ENCODE measurements at places on chromosomes 6 and 20.

- DNase-seq, result no peak
Observed at GRCh38 chr20:64162239-64162910, 1.9 kb upstream of the MYT1 start.

GRCh38 chr6:73204252-73204651 is 21.0 kb downstream of the KHDC1L start:
- no peak for DNase-seq

DNA sequence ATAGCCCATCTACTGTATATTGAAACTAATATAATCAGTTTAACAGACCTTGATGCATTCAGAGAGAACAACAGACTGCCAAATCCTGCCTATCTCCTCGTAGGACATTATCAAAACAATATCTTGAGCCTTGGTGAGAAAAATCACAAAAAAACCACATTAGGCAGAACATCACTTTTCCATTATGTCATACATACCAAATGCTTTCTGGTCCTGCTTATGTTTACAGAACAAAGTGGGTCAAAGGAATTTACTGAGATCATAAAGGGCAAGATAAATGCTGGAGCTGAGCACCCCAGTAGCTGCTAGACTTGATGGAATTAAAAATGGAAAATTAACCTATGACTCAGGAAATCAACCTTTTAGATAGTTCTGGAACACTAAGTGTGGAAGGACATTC is 195.3 kb upstream of the KCNK16 start:
- DNase-seq, result no peak

DNA sequence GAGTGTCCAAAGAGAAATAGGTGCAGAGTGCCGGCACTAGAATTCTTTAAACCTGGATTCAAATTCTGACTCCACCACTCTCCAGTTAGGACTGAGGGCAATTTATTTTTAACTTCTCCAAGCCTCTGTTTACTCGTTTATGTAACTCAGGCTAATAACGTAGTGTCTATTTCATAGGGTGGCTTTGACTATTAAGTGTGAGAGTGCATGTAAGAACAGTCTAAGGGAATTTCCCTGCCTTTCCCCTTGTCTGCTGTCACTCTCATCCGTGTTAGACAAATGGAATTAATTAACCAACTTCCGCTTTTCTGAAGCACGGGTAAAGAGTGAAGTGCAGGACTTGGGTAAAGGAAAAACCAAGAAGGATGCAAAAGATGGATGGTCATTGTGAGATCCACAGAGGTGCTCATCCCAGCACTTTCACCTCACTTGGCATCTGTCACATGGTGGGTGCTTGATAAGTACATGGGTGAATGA is 4.1 kb upstream of the ZKSCAN8 start:
- DNase-seq, result no peak

- DNase-seq, result no peak
Observed at GRCh38 chr6:30450909-30451841, 38.1 kb upstream of the HLA-E start.

GRCh38 chr20:6884114-6884513 is 116.6 kb downstream of the BMP2 start:
- no peak for DNase-seq

- no peak for DNase-seq
Observed at GRCh38 chr20:47764154-47764733, 21.0 kb downstream of the SULF2 start.

DNA sequence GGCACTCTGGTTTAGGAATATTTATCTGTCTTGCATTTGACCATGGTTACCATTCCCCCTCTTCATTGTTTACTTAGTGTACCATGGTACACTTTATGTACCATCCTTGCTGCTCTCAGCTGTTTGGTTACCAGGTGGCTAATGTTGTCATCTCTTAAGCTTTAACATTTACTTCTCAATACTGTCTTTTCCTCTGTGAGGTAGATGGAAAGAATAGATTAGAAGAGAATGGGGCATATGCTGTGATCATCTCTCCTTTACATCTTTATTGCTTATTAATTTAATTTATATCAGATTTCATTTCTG is 109.2 kb downstream of the NCOA3 start:
- no peak for DNase-seq

DNA sequence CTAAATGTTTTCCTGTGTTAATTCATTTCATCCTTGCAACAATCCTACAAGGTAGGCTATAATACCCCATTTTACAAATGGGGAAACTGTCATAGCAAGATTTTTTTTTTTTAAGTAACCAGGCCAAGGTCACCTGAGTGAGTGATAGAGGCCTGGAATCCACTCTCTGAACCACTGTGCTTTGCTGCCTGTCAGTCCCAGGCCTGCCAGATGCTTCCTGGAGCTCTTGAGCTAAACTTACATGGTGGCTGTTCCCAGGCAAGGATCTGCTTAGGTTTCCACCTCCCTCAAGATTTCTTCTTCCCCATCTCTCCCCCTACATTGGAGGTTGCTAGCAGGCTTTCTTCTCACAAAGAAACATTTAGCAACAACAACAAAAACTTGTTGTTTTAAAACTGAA is 32.7 kb upstream of the RNF8 start:
- no peak for DNase-seq

DNA sequence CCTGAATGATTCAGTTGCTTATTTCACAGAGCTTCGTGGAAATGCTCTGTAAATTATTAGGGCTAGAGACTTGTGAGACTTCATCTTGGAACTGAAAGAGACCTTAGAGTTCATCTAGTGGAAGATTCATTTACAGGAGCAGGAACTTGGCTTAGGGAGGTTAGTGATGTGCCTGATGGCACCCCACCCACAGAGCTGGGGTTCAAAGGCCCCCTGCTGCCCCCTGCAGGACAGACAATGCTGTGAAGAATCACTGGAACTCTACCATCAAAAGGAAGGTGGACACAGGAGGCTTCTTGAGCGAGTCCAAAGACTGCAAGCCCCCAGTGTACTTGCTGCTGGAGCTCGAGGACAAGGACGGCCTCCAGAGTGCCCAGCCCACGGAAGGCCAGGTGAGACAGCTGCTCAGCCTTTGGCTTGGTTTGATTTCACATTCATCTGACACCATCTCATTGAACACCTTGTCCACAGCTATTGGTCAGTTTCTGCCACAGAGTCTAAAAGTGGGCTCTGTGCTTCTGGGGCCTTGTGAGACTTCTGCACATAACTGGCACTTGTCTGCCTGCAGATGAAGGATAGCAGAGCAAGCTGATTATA is 25.1 kb downstream of the MYBL2 start:
- DNase-seq, result peak; percentile 40

DNA sequence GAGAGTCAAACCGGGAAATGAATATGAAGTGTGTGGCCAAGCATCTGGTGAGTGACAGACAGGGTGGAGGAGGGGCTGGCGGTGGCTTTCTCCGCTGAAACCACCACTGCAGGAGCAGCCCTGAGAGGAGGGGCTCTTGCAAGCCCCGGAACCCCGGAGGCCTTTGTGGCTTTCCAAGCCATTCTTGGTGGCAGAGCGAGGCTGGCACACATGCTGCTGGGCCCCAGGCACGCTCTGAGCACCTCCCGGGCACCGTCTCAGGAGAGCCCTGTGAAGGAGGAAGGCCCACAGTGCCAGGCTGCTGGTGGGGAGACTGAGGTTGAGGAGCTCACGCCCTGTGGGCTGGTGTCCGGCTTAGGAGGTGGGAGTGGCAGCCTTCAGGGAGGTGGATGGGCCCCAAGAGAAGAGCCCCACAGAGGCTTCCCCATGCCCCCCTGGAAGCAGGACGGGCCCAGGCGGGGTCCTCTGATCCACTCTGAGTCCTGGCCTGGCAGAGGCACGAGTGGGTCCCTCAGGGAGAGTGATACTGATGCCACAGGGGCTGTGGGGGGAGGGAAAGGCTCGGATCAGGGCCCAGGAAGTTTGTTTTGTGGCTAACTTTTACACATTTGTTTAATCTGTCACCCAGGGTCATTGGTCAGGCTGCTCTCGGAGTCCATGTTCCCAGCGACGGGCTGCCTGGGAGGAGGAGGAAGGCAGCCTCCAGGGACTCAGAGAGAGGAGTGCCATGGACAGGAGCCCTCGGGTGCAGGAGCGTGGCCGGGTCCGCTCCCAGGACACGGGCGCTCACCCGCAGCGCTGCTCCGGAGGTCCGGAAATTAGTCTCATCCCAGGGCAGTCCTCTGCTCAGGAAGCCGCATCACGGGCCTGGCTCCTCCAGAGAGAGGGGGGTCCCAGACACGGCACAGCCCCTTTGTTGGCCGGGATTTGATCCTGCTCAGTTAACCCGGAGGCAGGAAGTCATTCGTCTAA is 170.7 kb downstream of the ERMARD start:
- DNase-seq, result no peak

- DNase-seq, result no peak
Observed at GRCh38 chr6:168022488-168023321, 25.2 kb downstream of the KIF25 start.

DNA sequence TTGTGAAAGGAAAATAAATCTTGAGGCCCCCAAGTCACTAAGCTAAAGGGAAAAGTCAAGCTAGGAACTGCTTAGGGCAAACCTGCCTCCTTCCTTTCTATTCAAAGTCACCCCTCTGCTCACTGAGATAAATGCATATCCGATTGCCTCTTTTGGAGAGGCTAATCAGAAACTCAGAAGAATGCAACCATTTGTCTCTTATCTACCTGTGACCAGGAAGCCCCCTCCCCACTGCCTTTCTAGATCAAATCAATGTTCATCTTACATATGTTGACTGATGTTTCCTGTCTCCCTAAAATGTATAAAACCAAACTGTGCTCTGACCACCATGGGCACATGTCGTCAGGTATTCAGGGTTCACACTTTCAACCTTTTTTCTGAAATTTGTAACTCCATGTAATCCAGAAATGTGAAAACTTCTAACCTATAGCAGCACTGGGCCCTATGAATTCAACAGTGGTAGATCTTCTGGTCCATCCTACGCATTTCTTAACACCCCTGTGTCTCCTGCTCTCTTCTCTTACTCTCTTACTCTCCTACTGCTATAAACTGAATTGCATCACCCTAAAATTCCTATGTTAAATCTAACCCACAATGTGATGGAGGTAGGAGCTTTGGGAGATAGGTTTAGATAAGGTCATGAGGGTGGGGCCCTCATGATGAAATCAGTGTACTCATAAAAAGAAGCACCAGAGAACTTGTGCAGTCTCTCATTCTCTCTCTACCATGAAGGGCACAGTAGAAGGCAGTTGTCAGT is 89.3 kb downstream of the EPB41L2 start:
- DNase-seq, result no peak

DNA sequence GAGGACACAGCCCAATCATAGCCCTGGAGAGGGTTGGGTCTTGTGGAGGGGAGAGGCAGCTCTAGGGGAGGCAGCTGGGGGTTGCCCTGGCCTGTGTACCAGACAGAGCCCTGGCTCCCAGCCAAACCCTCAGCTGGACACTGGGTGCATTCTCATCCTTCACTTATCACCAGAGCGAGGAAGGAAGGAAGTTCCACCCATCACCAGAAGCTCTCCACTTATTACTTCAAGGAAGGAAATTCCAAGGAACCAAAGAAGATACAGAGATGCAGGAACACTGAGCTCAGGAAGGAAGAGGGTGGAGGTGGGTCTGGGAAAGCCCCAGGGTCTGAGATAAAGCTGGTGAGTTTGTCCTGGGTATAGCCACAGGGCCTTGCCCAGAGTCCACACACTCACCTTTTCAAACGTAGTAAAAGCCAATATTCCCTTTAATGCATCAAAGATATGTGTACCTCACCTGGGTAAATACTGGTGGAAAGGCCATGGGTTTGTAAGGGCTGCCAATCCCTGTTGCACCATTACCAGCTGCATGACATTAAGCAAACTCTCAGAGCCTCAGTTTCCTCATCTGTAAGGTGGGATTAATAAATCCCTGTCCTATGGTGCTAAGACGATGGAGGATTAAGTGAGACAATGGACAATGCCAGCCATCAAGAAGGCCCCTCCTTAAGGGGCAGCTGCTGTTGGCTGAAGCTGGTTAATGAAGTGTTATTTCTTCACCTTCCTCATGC is 109.7 kb upstream of the NAA20 start:
- no peak for DNase-seq

GRCh38 chr6:473768-474452 is 82.4 kb downstream of the IRF4 start:
- DNase-seq, result no peak

DNA sequence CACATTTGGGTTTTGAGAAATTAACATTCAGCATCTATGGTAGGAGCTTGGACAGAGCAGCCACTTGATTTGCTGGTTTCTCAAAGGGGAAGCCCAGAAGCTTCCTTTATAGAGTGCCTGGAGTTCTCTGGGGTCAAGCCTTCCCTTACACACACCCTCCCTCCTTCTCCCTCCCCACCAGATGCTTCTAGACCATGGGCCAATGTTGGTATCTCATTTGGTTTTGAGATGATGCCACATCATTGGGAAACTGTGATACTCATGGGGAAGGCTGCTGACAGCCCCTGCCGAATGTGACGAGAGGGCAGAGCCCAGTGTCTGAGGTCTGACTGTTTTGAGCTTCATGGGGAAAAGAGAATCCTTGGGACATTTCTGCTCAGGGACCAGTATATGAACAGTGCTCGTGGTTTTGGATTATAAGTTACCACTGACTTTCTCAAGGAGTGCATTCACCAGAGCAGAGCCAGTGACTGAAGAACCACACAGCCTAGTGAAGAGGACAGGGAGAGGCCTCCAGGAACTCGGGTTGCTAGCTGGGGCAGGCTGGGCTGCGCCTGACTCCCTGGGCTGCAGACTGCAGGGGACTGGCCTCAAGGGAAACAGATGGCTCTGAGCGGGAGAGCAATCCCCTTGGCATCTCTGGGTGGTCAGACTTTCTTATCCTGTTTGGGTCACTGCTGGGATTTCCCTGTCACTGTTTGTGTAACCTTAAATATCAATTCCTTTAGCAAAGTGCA is 46.4 kb upstream of the CST5 start:
- no peak for DNase-seq

GRCh38 chr20:48070991-48071652 is 285.8 kb upstream of the SULF2 start:
- no peak for DNase-seq

GRCh38 chr6:20810727-20811108 is 276.5 kb downstream of the CDKAL1 start:
- DNase-seq, result peak; percentile 32

DNA sequence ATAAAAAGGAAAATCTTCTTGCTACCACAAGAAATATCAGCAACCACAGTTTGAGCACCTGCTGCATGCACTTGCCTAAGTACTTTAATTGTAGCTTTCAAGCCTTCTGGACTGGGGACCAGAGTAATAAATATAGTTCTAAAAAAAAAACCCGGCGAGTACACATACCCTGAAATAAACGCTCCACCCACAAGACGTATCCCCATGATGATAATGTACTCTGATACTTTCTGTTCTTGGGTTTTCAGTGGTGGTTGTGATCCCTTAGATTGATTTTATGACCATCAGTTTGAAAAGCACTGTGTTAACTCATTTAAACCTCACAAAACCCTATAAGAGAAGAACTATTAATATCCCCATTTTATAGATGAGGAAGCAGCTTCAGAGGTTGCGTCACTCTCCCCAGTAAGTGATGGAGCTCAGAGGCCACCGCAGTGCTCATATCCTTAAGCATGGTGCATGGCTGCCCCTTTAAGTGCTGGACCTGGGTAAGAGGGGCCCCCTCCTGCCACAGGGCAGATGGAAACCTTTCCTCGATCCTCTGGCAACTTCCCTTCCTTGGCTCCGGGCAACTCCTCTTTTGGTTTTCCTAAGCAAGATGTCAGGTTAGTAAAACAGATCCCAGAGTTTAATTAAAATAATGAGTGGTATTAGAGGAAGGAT is 67.3 kb downstream of the KCNB1 start:
- no peak for DNase-seq
